Substantia nigra (tissue), 51 donors: ENCODE measurements at places on chromosomes 3 and 15.

DNA sequence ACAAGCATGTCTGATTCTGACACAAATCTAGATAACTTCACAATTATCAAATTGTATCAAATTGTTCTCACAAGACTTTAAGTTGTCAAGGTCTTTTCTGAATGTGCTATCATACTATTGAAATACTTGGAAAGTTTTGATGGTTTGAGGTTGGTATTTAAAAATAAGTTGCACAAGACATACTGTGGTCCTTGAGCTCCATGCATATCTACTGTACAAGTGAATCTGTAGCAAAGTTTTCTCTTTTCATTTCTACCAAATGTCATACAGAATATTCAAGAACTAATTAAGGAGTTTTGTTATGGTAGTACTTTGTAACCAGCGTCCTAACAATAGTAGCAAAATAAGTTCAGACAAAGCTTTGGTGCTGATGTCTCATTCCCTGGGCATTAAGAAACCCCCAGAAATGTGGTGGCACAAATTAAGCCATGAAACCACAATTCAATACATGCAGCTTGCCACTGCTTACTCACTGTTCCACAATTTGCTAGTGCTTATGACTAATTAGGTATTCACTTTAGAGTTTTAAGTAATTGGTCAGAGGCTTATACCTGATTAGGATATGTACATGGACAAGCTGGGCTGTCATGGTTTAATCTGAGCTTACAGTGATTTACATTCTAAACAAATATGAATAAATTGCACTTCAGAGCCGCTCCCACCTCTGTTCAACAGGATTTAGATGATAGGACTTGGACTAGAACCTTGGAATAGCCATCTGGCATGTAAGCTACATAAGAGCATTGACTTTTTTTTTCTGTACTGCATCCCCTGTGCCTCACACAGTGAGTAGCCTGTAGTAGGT, 8.8 kb downstream of the TBC1D23 start:
- no peak for DNase-seq

DNA sequence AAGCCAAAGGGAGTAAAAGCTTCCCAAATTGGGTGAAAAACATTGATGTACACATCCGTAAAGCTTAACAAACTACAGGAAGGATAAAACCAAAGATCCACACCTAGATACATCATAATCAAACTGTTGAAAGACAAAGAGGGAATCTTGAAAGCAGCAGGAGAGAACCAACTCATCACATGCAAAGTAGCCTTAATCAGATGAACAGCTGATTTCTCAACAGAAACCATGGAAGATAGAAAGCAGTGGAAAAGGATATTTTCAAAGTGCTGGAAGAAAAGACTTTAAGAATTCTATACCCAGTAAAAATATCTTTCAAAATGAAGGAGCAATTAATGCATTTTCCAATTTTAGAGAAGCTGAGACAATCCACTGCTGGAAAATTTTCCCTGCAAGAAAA, 36.8 kb downstream of the CHRNA7 start:
- DNase-seq, result no peak

DNA sequence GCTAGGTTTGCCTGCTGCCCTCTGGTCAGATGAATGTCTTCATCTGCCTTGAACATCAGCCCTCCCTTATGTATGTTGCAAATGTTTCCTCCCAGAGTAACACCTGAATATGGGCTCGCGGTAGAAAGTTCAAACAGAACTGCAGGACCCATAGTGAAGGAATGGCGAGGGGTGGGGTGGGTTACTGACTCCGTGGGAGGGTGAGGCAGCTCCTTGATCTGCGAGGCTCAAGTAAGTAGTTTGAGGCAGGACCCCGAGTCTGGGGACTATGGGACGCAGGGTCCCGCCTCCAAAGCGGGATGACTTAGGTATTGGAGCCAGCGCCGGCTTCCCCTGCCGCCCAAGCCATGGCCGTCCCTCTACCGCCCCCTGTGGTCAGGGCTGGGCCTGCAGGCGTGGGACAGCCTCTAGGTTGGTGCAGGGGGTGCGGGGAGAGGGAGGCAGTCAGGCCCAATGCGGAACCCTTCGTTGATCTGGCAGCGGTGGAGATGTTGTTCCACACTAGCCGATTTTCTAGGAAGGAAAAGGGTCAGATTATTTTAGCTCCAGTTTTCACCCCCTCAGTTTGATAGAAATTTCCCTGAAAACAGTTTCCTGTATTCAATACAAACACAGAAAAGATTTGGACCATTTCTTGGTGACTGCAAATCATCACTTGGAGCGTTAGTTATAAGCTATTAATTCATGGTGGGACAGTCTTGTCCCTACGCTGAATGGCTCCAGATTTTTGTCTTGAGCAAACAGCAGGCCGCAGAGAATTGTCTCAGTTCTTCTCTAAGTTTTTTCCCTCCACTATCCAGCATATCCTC, 72.3 kb downstream of the CORO2B start:
- no peak for DNase-seq

DNA sequence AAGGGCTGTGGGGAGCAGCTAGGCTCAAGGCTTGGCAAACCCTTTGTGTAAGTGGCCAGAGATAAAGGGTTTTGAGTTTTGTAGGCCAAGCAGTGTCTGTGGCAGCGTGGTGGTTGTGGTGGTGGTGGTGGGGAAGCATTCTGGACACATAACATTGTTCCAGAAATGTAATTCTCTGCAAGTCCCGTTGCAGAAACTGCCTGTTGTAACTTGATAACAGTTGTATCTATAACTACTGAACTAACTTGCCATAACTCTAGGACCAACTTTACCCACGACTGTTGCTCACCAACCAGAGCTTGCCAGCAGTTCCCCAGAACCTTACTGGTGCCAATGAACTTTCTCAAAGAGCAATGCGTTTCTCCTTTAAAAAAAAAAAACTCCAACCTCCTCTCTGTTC, 18.1 kb upstream of the TMEM40 start:
- no peak for DNase-seq

GRCh38 chr15:90449206-90449735, 61.2 kb downstream of the IQGAP1 start:
- no peak for DNase-seq

GRCh38 chr3:67662733-67663132, 8.3 kb upstream of the SUCLG2 start:
- DNase-seq, result no peak

DNA sequence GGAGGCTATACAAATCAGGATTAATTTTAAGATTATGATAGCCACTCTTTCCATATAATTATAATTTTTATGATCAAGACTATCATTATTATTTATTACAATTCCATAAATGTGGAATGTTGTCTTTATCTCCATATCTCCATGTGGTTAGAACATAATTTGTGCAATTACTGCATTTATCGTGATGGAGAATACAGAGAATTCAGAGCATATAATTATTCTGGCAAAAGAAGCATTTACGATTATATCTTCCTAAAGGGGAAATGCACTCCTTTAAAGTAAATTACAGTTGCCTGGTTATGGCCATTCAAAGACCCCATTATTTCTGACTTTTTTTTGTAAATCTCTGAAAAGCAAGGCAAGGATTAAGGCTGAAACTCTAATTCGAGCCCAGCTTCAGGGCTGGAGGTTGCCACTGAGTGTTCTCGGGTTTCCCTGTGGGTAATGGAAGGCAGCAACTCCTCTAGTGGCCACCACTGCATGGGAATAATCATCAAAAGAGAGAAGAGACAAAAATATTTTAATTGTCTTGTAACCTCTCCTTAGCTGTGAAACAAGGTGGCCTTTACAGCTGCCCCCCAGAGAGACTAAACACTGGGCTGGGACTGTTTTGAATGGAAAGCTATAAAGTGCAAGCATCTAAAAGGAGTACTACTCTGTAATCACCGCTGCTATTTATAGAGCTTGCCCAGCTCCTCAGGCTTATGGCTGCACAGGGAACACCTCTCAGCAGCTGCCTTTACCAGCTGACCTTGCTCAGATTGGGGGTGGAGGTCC, 59.8 kb upstream of the PRTG start:
- no peak for DNase-seq

GRCh38 chr3:55647063-55647462, 160.0 kb upstream of the WNT5A start:
- no peak for DNase-seq

- DNase-seq, result no peak
Measured at GRCh38 chr3:146638718-146639117, 33.6 kb upstream of the PLSCR5 start.

- DNase-seq, result no peak
Measured at GRCh38 chr3:187935623-187936156, 190.4 kb upstream of the BCL6 start.

DNA sequence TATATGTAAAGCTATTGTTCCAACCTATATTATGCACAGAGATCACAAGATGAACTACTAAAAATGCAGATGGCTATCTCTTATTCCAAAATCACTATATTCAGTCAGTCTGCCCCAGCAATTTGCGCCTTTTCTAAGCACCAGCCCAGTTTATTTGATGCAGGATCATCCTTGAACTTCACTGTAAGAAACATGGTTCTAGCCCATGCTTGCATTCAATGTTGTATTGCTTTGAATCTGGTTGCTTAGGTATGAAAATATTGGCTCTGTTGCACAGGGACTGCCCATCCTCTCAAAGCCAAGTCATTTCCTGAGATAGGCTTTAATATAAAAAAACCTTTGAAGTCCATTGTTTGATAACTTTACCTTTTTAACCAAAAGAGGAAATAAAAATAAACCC, 170.5 kb upstream of the LRIG1 start:
- DNase-seq, result no peak

GRCh38 chr3:47082519-47082918, 81.4 kb downstream of the SETD2 start:
- no peak for DNase-seq

DNA sequence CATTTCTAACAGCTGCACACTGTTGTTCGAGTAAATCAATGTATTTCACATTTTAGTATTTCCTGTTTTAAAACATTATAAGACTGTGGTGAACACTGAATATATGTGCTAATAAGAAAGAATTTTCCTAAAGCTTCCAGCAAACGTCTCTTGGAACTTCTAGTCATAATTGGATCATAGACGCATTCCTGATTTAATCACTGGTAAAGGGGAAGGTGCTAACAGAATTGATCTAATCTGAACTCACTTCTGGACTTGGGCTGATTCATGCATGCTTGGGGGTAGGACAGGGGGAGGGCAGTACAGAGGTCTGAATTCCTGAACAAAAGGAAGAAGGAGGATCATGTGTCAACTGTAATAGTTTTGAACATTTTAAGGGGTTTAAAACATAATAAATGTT, 7.3 kb upstream of the LEKR1 start:
- no peak for DNase-seq

DNA sequence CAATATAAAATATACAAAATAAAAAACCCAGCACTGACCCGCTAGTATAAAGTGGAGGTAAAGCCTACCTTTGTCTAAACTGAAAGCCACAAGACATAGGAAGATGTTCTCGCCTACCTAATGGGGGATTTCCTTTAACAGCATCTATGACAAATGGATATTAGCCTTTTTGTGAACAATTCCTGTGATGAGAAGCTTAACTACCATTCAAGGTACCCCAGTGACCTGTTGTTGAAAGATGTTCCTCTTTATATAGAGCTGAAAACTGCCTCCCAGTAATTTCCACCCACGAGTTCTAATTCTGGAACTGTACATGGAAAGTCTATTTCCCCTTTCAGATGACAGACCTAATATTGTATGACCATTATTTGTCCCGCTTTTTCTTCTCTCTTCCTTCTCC, 109.8 kb upstream of the RASGRP1 start:
- no peak for DNase-seq

GRCh38 chr3:115292131-115292530, 145.0 kb upstream of the ZBTB20 start:
- DNase-seq, result no peak

- DNase-seq, result no peak
Measured at GRCh38 chr3:64272271-64272670, 47.0 kb upstream of the PRICKLE2 start.

- no peak for DNase-seq
Measured at GRCh38 chr3:179149951-179150350, 1.8 kb downstream of the PIK3CA start.

DNA sequence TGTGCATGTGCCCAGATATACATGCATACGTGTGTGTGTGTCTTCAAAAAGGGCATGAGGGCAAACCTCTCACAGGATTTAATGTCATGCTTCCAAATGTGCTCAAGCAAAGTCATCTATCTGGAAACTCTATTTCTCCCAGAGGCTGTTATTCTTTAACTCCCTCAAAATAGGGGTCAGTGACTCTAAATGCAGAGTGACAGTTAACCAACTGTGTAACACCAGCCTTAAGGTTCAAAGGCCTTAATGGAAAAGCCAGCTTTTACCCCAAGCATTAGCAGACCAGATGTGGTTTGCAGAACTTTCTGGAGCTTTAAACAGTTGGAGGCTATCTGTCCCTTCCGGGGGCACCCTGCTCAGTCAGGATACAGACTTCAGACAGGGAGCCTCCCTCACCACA, 70.4 kb upstream of the SLC7A14 start:
- no peak for DNase-seq

DNA sequence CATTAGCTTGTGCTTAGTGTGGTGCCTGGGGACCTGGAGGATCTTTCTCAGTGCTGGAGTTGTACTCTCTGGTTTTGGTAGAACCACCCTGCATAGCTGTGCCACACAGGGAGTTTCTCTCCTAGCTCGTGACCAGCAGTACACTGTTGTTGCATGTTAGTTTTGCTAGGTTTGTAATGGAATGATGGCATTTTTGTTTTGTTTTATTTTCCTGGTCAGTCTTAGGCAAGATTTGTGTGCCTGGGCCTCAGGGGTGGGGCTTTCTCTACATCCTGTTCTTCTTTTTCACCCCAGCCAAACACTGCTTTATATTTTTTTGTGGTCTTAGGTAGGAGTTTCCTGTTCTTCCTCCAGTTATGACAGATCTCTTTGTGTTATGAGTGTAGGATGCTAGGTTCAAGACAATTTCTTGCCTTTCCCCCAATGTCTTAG, 534.5 kb upstream of the KCNMB2 start:
- DNase-seq, result no peak

DNA sequence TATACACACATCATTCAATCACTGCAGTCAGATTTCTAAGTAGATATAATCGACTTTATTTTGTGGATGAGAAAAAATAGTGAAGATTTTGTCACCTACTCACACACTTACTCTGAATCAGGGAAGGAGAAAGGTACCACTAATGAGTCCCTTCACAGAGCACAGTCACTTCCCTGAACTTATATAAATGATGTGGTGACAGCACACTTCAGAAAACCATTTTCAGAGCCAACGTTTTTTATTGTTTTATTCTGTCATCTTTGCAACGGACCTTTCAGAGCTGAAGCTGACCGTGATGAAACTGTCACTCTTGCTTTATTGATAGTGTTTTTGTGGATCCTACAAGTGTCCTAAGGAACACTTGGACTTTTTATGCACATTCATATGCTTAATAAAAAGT, 956.6 kb downstream of the SQOR start:
- no peak for DNase-seq

DNA sequence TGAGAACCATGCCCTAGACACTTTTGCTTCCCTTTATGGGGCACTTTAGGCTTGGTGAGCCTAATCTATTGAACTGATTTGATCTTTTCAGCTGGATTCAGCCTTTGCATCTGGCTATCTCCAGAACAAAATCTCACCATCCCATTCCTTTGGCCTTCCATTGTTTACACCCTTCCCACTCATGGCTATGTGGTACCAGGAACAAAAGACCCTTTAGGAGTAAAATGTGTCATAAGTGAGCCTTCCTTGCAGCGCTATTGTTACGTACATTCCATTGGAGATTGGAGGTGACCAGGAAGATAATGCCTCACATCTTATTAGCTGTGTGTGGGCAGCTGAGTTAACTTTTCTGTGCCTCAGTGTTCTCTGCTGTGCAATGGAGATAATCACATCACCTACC, 188.4 kb downstream of the SATB1 start:
- no peak for DNase-seq
